ENCODE measurements at places on chromosomes 1 and 21. TPM values are rescaled to one million over a fixed set of nuclear protein-coding genes. Genes with fewer than 3 reads are reported as not detected.
A peak's percentile ranks its signal among the peaks of the same experiment; 100 is the strongest.

RGS4 gene
- total RNA-seq: 1.9 TPM

TFF3 gene
- 4,796 TPM for total RNA-seq

ERG gene
- total RNA-seq: 5.0 TPM

FAM151A gene
- 4.5 TPM for total RNA-seq

LCE2A gene
- total RNA-seq: not detected

AMY2A gene
- total RNA-seq: not detected

PRELP gene
- 19.7 TPM for total RNA-seq

ZNF644 gene
- total RNA-seq: 46.1 TPM

FCER1A gene
- 1.5 TPM for total RNA-seq

BEND5 gene
- total RNA-seq: 2.4 TPM

LRRC38 gene
- not detected for total RNA-seq

TNNT2 gene
- 0.31 TPM for total RNA-seq

PLA2G4A gene
- 5.8 TPM for total RNA-seq

ST6GALNAC3 gene
- total RNA-seq: 13.3 TPM

GRCh38 chr1:43935711-43936427 lies 2.3 kb downstream of the ARTN start:
- DNase-seq: peak; percentile 70

GRCh38 chr1:23376890-23377811 lies 7.5 kb upstream of the ZNF436 start:
- DNase-seq: no peak

- DNase-seq: no peak
These were observed 645.0 kb upstream of the PTBP2 start for GRCh38 chr1:96076589-96076988.

DNA sequence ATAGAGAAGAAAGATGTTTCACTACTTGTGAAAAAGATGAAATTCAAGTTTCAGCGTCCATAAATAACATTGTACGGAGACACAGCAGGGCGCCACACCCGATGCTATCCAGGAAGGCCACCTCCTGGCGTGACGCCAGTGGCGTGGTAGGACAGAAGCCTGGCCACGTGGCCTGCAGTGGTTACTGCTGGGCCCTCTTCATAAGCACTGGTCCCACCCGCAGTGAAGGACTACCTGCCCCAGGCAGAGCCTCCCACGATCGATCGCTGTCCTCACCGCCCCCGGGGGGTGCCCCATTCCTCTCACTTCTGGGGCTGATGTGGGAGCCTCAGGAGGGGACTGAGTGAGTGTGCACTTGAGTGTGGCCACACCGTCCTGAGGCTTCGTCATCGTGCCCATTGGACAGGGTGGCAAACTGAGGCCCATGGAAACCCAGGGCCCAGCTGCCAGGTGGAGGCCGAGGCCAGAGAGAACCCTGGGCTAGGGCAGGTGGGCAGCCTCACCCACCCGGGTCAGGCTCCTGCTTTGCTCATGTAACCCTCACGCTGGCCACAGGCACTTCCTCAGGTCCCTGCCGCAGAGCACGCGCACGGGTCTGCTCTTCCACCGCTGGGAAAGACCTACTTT lies 11.7 kb upstream of the HES5 start:
- peak; percentile 94 for DNase-seq

DNA sequence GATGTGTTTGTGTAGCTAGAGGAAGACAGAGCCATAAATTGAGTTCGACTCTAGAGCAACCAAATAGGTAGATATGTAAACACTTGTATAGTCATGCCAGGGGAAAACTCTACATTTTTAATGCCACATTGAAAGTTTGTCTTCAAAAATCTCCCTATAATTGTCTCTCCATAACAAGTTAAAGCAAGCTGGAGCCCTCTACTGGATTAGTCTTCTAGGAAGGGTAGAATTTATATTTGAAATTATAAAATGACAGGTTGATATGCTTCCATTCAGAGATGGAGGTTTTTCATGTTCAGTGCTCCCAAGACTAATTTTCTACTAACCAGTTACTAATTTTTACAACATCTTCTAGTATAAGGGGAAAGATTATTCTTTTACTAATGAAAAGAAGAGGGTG lies 13.1 kb upstream of the COL24A1 start:
- DNase-seq: no peak

GRCh38 chr21:17650292-17650691 lies 37.6 kb upstream of the BTG3 start:
- no peak for DNase-seq

- DNase-seq: no peak
These were observed 81.0 kb downstream of the SCCPDH start for GRCh38 chr1:246805135-246805716.

GRCh38 chr1:107590900-107591622 lies 373.9 kb downstream of the VAV3 start:
- no peak for DNase-seq

DNA sequence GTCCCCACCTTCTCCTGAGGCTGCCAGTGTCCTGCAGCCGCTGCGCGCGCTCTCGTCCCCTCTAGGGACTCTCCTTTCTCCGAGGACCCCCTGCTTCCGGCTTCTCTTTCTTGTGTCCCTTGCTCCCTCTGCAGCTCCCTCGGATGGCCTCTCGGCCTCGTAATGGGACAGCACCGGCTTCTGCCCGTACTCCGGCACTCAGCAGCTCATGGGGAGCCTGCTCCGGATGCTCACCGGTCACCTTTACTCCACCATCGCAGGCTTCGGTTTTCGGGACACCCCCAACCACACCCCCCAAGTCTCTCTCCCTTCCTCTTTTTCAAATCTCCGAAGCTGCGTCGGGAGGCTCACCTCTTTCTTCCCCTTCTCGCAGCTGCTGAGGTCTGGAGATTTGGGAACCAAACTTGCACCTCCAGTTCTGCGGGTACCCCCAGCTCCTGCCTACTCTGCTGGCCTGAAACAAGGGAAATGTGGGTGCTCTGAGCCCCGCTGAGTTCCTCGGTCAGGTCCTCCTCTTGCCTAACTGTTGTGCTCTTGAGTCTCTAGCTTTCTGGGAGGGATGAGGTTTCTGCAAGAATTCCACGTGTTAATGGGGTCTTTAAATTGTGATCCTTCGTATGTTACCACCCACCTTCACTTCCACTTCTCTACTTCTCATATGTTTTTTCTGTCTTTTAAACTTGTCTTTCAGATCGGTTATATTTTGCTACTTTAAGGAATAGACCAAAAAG lies 930 bp downstream of the CDC14A start:
- DNase-seq: peak; percentile 62

DNA sequence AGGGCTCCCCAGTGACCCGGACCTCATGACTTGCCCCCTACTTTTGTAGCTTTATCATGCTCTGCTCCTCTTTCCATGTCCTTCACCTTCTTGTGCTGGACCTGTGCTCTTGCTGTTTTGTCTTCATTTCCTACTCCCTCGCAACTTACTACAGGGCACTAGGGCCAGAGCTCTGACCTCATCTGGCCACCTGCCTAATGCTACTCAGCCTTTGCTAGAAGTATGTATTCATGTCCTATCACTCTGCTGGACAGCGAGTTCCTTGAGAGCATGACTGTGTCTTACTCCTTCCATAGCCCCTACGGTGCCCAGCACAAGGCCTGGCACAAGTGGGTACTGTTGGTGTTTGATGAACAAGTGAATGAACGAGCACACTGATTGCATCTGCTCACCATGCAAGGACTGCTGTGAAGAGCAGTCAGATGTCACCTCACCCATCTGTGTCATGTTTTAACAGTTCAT lies 1.9 kb downstream of the MTFR1L start:
- DNase-seq: no peak

DNA sequence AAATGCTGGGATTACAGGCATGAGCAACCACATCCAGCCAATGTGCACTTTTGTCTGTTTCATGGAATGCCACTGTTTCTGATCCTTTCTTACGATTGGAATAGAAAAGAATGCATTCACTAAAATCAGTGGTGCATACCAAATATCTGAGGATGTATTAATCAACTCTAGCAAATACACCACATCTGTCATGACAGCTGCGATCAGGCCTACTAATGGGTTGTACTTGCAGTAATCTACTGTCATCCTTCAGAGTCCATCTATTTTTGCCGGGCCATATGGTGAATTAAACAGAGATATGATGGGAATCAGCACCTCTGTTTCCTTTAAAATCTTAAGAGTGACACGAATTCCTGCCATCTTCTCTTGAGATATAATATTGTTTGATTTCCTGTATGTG lies 8.5 kb upstream of the USP1 start:
- DNase-seq: no peak

DNA sequence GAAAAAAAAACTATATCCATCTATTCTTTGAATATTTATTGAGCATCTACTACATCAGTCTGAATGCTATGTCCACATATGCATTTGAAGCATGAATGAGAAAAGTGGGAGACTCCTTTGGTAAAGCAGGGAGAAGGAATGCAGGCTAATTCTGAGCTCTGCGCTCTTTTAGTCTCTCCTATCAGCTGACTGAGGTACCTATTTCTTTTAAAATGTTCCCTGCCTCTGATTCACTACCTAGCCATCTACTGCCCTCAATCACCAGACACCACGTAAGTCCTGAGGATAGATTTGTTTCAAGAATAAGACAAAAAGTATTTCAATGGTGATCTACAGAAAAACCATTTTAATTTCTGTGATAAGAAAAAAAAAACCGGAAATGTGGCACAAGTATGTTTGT lies 3.8 kb upstream of the RGS13 start:
- DNase-seq: no peak

GRCh38 chr1:170168265-170168664 lies 22.5 kb downstream of the NTMT2 start:
- DNase-seq: no peak

- DNase-seq: no peak
These were observed 15.7 kb downstream of the LSS start for GRCh38 chr21:46212721-46213484.

DNA sequence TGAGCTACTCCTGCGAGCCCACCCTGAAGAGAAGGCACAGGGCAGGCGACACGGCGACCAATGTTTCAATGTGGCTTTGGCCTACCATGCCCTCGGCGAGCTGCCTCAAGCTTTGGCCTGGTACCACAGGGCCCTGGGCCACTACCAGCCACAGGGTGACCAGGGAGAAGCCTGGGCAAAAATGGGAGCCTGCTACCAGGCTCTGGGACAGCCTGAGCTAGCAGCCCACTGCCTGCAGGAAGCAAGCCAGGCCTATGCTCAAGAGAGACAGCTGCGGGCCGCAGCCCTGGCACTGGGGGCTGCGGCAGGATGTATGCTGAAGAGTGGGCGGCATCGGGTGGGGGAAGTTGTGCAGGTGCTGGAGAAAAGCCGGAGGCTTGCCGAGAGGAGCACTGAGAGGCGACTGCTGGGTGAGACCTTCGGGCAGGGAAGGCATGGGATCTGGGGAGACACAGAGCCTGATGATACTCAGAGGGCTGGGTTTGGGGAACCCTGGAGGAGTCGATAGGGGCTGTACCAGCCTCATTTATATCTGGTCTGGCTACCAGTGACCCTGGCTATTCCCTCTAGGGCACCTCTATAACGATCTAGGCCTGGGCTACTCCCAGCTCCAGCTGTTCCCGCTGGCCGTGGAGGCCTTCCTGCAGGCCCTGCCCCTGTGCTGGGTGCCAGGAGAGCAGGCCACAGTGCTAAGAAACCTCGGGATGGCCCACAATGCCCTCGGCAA lies 2.3 kb downstream of the TTC24 start:
- no peak for DNase-seq

GRCh38 chr21:28588997-28589396 lies 403.7 kb downstream of the LTN1 start:
- DNase-seq: no peak

- DNase-seq: no peak
These were observed 148.4 kb upstream of the MAP1LC3C start for GRCh38 chr1:242147096-242147976.

DNA sequence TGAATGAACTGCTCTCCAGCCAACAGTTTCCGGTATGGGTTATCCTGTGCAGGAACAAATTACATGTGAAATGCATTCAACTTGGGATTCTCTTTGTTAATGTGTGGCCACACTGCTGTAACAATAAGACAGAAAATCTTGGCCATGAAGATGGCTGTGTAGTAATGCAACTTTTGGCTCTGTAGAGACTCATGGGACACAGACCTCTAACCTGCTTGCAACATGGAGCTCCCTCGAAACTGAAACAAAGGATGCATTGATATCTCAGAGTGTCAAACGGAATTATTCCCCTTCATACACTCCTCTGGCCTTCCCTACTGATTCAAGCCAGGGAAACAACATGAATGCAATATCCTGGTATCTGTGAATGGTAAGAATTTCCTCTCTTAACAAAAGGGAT lies 559.3 kb upstream of the ZRANB2 start:
- no peak for DNase-seq

DNA sequence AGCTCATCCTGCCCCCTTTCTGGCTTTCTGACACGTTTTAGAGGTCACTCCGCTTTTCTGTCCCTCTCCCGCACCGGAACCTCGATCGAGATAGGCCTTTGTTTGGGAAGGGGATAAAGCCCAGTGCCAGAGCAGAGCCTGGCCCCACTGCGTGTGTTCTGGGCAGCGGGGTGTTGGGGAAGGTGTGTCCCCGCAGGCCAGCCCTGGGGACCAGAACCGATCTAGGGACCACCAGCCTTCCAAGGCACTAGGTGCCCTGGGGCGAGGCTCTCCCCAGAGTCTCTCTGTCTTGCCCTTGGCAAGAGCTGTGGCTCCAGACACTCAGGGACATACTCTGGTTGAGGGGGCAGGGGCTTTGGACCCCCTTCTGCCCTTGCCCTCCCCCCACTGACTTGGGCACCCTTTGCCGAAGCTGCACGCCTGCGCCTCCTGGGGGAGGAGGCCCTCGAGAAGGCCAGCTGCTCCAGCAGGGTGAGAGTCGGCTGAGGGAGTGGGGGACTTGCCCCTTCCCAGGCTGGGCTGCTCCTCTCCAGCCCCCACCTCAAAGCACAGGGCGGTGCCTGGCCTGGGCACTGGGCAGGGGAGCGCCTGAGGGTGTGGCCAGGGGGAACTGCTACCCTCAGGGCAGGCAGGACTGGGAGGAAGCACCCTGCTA lies 16.4 kb downstream of the PRXL2B start:
- peak; percentile 19 for DNase-seq

All from left colon (tissue), 2 donors.